Stimulated activated CD4-positive, alpha-beta T cell treated with anti-CD3 and anti-CD28 coated beads, Interleukin-1b, Interleukin-23, amount 100 ng/mL, for 24 hours (primary cell): ENCODE measurements at places on chromosomes 13 and 19.

- DNase-seq: no peak
Observed at GRCh38 chr13:110876609-110877008, 38.3 kb downstream of the ANKRD10 start.

GRCh38 chr13:30829833-30830637 is 76.0 kb upstream of the MEDAG start:
- no peak for DNase-seq

GRCh38 chr13:34263681-34264080 is 445.7 kb downstream of the RFC3 start:
- DNase-seq: no peak

GRCh38 chr13:104975272-104975671 is 1560.2 kb downstream of the EFNB2 start:
- no peak for DNase-seq

DNA sequence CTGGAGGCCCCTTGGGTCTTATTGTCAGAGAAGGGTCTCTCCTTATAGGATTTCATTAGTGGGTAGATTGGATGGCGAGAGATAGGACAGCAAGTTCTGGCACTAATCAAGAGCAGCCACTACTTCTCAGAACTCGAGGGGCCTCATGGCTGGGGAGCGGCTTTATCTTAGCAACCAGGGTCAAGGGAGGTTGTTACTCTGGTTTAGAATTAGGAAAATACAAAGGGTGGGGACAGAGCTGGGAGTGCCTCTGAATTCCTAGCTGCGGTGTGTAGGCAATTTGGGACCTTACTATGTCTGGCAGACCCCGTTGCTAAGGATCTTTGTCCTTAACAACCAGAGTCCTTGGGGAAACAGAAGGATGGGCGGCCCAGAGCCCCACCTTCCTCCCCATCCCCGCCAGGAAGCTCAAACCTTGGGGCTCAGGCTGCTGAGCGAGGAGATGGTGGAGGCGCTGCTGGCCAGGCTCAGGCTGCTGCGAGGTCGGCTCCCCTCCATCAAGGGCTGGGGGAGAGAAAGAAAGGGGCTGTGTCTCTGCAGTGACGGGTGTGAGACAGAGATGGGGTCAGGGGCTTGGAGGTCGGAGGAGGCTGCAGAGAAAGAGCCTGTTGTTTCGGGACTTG is 1.2 kb downstream of the PLEKHA4 start:
- DNase-seq: no peak

DNA sequence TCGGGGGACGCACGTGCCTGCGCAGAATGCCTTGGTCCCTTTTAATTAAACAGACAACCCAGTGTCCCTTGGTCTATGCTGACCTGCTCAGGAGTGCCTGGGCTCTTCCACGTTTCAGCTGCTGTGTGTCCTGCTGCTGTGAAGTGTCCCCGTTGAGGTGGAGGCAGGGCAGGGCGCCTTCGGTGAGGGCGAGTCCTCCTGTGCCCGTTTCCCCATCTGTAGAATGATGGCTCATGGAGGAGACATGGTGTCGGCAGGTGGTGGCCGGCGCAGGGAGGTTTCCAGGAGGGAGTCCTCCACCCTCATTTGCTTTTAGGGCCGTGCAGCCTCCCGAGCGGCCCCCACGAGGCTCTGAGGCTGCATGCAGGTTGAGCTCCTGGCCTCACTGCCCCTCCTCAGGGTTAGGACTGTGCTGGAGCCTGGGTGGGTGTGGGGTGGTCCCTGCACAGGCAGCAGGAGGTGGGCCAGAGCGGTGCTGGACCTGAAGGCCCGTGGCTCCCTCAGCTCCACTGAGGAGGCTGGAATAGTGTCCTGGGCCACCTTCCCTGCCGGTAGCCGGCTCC is 8.8 kb downstream of the STK11 start:
- DNase-seq: no peak

- DNase-seq: no peak
Observed at GRCh38 chr19:48458016-48458415, 2.6 kb downstream of the KCNJ14 start.

DNA sequence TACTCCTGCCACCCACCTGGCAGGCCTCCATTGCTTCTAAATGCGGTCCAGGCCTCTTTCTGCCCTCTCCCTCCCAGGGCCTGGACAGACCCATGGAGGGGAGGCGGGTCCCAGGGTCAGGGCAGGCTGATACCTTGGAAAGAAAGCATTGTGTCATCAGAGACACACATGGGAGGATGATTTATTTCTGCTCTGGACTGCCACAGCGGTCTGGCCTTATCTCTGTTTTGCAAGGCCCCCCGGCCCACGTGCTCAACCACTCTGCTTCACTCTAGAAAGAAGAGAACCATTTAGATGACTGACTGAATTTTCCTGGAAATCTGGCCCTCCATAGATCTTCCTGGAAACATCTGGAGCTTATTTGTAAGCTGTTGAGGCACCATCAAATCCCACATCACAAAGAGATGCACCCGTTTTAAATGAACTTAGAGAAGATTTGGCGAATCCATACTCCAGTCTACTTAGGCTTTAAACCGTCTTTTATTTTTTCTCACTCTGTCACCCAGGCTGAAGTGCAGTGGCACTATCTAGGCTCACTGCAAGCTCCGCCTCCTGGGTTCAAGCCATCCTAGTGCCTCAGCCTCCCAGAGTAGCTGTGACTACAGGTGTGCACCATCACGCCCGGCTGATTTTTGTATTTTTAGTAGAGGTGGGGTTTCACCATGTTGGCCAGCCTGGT is 48.3 kb upstream of the URI1 start:
- DNase-seq: no peak

DNA sequence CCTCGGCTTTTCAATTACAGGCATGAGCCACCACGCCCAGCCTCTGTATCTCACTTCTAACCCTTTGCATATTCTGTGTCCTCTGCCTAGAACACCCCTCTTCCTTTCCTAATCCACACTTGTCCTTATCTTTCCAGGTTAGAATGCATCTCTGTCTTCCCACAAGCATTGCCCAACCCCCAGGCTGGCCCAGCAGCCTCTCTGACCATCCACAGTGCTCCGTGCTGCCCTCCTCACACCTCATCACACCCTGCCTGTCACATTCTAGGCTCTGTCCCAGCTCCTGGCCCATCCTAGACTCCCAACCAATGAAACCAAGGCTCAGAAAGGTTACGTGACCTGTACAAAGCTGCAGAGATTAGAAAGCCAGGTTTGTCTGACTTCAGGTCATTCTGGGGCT is 11.3 kb downstream of the JAK3 start:
- no peak for DNase-seq

- DNase-seq: no peak
Observed at GRCh38 chr19:51916167-51916566, 11.1 kb upstream of the ZNF613 start.

GRCh38 chr19:15551293-15552004 is 43.1 kb downstream of the CYP4F22 start:
- peak; percentile 34 for DNase-seq

DNA sequence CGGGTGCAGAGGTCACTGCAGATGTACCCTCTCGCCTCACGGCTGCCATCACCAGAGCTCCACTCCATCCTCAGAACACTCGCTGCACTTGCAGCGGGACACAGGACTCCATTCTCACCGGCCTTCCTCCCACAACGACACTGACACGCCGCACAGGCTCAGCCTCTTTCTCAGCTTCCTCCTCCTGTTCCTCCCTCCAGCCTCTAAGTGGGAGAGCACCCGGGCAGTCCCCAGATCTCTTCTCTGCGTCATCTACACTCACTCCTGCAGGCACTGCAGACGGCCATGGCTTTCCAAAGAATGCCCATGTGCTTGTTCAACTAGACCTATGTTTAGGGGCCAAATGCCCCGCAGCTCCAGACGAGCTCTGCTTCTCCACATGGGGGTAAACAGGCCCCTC is 14.3 kb upstream of the FKRP start:
- no peak for DNase-seq

- DNase-seq: no peak
Observed at GRCh38 chr13:99322297-99323103, 15.3 kb upstream of the GPR183 start.

GRCh38 chr13:51924756-51925544 is 63.2 kb downstream of the CCDC70 start:
- DNase-seq: no peak

GRCh38 chr13:36674337-36675212 is 755 bp downstream of the SERTM1 start:
- DNase-seq: no peak

DNA sequence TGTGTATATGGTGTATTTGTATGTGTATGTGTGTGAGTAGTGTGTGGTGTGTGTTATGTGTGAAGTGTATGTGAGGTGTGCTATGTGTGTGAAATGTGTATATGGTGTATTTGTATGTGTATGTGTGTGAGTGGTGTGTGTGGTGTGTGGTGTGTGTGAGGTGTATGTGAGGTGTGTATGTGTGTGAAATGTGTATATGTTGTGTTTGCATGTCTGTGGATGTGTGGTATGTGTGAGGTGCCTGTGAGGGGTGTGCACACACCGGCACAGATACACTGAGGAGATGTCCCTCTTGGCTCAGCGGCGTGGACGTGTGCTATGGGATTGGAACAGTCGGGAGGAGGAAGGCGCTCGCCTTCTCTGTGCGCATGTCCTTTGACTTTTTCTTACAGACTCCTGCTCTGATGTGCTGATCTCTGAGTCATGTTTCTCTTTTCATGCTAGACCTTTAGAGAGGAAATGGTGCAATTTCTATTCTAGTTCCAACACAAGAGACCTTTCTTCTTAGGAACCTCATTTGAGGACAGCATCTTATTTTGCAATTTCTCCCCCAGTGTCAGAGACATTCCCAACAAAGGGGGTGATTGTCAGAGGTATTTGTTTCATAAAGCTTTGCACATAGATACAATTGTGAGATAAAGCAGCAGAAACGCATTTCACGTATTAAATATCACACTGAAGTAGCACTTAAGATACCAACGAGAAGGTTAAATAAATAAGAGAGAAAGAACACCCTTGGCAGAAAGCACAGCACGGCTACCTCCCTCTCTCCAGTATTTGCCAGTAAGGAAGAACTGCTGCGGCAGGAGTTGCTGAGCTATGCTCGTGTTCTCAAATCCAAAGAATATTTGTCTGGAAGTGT is 11.3 kb upstream of the TNFRSF19 start:
- DNase-seq: no peak

DNA sequence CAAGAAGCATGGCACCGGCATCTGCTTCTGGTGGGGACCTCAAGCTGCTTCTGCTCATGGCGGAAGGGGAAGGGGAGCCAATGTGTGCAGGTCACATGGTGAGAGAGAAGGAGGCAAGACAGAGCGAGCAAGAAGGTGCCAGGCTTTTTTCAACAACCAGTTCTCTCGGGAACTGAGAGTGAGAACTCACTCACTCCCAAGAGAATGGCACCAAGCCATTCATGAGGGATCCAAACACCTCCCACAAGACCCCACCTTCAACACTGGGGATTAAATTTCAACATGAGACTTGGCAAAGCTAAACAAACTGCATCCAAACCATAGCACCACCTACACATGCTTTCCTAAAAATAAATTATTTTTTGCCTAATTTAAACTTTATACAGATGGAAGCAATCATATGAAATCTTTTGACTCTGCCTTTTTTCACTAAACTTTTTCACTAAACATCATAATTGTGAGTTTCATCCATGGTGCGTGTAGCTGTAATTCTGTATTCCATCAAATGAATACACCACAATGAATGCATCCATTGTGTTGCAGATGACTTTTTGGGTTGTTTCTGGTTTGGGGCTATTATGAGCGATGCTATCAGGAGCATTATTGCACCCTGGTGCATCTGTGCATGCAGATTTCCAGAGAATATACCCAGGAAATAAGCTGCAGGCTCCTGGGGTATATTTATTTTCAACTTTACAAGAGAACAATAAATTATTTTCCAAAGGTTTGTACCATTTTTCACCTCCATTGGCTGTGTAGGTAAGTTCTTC is 14.6 kb upstream of the IPO5 start:
- DNase-seq: no peak

DNA sequence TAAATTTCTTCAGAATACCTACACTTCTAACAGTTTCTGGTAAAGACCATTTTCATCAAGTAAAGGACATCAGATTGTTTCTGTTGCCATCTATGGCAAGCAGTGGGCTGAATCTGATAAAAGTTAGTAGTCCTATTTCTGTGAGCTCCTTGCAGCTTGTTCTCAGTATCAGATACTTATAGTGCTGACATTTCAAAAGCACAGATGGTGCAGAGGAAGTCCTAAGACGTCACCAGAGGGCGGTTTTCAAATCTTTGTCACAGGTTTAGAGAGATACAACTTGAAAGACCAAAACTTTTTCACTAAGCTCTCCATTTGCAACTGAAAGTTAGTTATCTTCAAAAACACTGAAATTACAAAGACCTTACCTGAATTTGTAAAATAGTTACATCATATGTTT is 719.8 kb downstream of the SLITRK1 start:
- DNase-seq: no peak

GRCh38 chr19:18147396-18147795 is 5.6 kb upstream of the PIK3R2 start:
- DNase-seq: no peak

DNA sequence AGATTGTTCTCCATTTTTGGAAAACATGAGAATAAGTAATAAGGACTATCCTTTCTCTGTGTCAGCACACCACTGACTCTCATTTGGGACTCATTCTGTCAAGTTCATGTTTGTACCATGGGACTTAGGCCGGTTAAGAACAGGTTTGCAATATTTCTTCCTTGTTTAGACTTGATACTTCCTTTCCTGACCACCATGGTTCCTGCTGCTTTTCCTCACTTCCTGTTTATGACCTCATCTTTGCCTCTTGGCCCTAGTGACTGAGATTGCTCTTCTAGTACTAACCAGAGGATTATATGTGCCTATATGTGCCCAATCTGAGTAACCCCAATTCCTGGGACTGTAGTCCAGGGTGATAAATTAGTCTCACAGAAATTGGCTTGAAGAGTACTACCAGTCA is 32.5 kb upstream of the NDFIP2 start:
- DNase-seq: no peak

DNA sequence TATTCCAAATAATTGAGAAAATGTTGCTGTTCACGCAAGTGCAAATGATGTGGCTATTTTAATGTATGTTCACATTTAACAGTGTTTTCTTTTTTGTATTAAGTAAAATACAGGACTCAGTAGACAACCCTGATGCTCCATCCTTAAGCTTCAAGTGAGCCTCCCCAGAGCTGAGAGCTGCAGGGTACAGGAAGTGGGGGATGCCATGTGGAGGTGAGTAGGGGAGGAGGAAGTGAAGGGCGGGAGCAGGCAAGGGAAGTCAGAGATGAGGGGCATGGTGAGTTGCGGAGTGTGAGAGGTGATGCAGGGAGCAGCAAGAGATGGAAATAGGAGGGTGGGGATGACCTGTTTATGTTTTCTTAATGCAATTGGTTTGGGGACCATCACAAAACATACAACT is 711.0 kb downstream of the UQCRFS1 start:
- DNase-seq: no peak

GRCh38 chr13:110413016-110413675 is 106.1 kb downstream of the COL4A2 start:
- DNase-seq: no peak

- DNase-seq: no peak
Observed at GRCh38 chr13:86758116-86758515, 913.1 kb upstream of the SLITRK5 start.

DNA sequence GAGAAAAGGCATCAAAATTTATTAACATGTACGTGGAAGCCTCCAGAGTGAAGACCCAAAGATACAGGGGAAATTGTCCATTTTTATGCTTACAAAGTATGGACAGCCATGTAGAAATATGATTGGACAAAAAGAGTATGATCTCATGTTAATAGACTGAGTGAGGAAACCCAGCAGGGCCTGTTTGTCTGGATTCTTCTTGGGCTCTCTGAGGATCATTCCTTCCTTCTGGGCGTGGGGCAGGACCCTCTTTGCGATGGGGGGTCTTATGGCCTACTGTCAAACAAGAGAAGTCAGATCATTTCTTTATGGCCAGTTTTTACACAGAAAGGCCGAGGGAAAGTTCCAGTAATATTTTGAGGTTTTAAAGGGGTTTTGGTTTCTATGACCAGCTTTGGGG is 110.8 kb downstream of the ESD start:
- DNase-seq: no peak

GRCh38 chr13:98922306-98922705 is 55.6 kb downstream of the DOCK9 start:
- DNase-seq: no peak
